ENCODE measurements at places on chromosomes 16 and 17. TPM values are rescaled to one million over a fixed set of nuclear protein-coding genes. Genes with fewer than 3 reads are reported as not detected.
A peak's percentile ranks its signal among the peaks of the same experiment; 100 is the strongest.

Gene CDH11
- 10.1 TPM for total RNA-seq

Gene TSNAXIP1
- total RNA-seq = 0.41 TPM

Gene CLEC3A
- total RNA-seq = not detected

Gene CRHR1
- 1.6 TPM for total RNA-seq

Gene SULT1A4
- total RNA-seq = 2.1 TPM

DNA sequence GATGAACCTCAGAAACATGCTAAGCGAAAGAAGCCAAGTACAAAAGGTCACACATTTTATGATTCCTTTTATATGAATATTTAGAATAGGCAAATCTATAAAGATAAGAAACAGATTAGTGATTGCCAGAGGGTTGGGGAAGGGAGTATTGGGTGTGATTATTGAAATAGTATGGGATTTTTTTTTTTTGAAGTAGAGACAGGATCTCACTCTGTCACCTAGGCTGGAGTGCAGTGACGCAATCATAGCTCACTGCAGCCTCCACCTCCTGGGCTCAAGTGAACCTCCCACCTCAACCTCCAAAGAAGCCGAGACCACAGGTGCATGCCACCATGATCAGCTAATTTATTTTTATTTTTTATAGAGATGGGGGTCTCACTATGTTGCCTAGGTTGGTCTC is 35.7 kb downstream of the MEOX1 start:
- H3K27ac ChIP-seq = no peak overlapping the region
- no peaks in the 10 kb centered on the region for H3K27me3 ChIP-seq
- no peak overlapping the region for H3K4me3 ChIP-seq
- H3K36me3 ChIP-seq = no peaks in the 10 kb centered on the region
- no peak for DNase-seq

DNA sequence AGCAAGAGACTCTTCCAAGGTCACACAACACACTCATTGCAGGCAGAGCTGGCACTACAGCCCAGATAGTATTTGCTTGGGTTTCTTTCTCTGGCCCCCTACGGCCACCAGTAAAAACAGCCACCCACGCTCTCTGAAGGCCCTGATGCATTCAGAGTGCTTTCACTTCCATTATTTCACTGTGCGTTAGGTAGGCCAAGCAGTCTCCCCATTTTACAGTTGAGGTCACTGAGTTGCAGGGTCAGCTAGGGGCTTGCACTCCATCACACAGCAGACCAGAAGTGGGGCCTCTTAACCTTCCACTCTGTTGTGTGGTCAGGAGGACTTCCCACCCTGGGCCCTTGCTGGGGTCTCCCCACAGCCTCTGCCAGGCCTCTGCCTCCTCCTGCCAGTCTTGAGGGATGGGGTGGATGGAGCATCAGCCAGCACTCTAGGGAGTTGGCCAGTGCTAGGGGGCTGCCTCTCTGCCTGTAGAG is 2.5 kb downstream of the TBX21 start:
- no peaks in the 10 kb centered on the region for H3K36me3 ChIP-seq
- H3K27ac ChIP-seq = no peak overlapping the region
- no peak overlapping the region for H3K4me3 ChIP-seq
- peaks cover 9% of the 10 kb centered on the region for H3K4me1 ChIP-seq
- no peak for DNase-seq
- H3K27me3 ChIP-seq = peaks cover 62% of the 10 kb centered on the region

DNA sequence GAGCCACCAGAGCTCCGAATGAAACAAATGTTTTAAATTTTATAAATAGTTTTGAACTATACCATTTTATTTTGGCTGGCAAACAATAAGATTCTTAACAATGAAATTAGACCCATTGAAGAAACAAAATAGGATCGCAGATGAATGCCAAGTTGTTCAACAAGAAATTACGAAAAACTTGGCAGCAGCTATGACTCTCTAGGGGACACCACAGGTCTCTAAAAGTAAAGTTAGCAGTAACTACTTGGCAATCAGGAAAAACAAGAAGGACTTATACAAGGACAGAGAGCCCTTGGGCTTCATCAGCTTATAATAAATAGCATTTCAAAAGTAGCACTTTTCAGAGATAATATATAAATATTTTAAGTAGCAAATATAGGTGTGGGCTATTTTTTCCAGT is 603.8 kb upstream of the PSMD7 start:
- H3K27ac ChIP-seq = no peak overlapping the region
- no peaks in the 10 kb centered on the region for H3K27me3 ChIP-seq
- peaks cover 14% of the 10 kb centered on the region for H3K36me3 ChIP-seq

- no peaks in the 10 kb centered on the region for H3K27me3 ChIP-seq
- H3K36me3 ChIP-seq = peaks cover 13% of the 10 kb centered on the region
- peak; percentile 79 for DNase-seq
- peaks cover 92% of the 10 kb centered on the region for H3K4me1 ChIP-seq
- peak overlapping the region; percentile 98 for H3K27ac ChIP-seq
- peak overlapping the region; percentile 63 for H3K4me3 ChIP-seq
Observed at GRCh38 chr17:38879878-38880665, 10.2 kb downstream of the LASP1 start.

DNA sequence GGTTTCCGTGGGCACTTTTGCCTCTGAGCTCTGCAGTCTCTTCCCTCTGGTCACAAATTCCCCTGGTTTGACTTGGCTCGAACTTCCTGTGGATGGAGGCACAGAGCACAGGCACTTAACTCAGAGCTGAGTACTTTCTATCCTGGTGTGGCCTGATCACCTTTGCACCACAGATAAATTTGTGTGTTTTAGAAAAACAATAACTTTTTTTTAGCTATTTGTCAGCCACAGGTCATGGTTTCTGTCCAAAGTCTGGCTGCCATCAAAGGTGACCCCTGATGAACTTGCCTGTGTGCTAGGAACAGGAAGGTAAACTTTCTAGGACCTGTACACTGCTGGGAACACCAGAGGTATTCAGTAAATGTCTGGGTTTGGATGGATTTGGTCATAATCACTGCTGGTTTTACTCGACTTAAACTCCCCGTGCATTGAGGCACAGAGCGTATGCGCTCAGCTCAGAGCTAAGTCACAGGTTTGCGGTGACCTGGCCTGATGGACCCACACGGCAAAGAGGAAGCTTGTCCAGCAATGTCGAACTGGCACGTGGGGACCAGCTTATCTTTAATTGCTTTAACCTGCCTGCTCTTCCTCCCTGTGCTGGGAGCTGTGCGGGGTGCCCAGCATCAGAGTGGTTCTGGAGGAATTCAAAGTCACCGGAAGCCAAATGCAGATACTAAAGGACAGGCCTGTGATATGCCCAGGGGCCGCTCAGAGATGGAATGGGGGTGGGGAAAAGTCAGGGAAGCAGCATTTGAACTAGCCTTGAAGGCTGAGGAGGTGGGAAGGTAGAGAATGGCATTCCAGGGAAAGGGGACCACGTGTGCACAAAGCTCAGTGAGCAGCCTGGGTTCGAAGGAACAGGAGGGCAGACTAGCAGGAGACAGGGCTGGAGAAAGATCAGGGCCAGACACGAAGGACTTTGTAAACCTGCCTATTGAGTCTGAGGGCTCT is 12.9 kb downstream of the SLC13A5 start:
- H3K27me3 ChIP-seq = no peaks in the 10 kb centered on the region
- no peaks in the 10 kb centered on the region for H3K36me3 ChIP-seq
- DNase-seq = no peak
- peaks cover 6% of the 10 kb centered on the region for H3K4me1 ChIP-seq

- peaks cover 3% of the 10 kb centered on the region for H3K36me3 ChIP-seq
- H3K4me1 ChIP-seq = peaks cover 26% of the 10 kb centered on the region
- H3K27ac ChIP-seq = no peak overlapping the region
- no peak overlapping the region for H3K4me3 ChIP-seq
Observed at GRCh38 chr17:68314916-68315535, 23.7 kb downstream of the ARSG start.

- no peak overlapping the region for H3K27ac ChIP-seq
- H3K36me3 ChIP-seq = peaks cover 4% of the 10 kb centered on the region
- H3K4me3 ChIP-seq = no peak overlapping the region
- H3K27me3 ChIP-seq = peaks cover 15% of the 10 kb centered on the region
Observed at GRCh38 chr17:77738751-77739531, 219.6 kb upstream of the TNRC6C start.

DNA sequence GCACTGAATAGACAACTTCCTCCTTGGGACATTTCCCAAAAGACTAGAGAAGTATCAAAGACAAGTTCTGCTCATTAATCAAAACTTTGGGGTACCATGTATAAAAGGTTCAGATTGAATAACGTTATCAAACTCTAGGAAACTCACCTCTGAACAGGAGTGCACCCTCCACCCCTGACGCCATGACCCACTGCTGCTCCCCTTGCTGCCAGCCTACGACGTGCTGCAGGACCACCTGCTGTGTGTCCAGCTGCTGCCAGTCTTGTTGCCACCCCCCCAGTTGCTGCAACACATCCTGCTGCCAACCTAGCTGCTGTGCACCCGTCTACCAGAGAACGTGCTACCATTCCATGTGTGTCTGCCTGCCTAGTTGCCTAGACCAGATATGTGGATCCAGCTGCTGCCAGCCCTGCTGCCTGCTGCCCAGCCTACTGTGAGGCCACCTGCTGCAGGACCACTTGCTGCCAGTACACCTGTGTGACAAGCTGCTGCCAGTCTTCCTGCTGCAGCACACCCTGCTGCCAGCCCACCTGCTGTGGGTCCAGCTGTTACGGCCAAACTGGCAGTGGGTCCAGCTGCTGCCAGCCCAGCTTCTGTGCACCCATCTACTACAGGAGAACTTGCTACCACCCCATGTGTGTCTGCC is 13.8 kb upstream of the KRTAP9-2 start:
- H3K4me1 ChIP-seq = no peaks in the 10 kb centered on the region
- no peak overlapping the region for H3K27ac ChIP-seq
- no peaks in the 10 kb centered on the region for H3K27me3 ChIP-seq
- no peak overlapping the region for H3K4me3 ChIP-seq
